ENCODE measurements at places on chromosomes 2 and 18.

DNA sequence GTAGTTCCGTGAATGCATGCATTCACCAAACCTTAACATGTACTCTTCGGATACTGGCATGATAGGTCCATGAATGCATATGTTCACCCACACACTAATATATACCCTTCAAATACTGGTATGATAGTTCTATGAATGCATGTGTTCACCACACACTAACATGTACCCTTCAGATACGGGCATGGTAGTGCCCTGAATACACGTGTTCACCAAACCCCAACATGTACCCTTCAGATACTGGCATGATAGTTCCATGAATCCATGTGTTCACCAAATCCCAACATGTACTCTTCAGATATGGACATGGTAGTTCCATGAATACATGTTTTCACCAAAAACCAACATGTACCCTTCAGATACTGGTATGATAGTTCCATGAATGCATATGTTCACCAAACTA, 48.5 kb upstream of the ALKAL2 start:
- DNase-seq = no peak

- no peak for DNase-seq
These were observed 2.8 kb downstream of the PHLPP1 start for GRCh38 chr18:62717925-62718800.

DNA sequence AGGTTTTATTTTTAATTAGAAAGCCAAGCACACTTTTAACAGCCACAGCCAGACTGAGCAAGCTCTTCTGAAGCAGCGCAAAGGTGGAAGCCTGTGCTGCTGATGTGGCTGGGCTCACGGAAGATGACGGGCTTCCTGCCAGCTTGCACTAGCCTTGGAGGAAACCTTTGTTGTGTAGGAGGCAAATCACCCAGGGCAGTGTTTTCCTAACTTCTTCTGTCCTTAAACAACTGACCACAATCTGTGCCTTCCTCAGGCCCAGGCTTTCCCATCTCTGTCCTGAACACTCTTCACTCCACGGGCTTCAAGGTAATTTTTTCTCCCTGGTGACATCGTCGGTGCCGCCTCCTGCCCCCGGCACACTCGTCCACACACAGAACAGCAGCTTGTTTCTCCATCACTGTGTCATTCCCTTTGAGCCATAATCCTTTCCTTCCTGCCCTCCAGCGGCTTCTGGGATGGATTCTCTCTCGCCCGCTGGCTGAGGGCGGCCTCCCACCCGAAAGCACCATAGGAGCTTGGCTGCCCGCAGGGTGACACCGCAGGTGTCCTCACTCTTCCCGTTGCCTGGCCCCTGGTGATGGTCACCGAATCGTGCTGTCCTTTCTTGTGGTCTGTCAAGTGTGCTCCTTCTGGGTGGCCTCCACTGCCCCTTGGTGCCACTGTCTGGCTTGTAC, 31.1 kb upstream of the INHBB start:
- DNase-seq = no peak

GRCh38 chr2:174888646-174889271, 116.4 kb downstream of the CHN1 start:
- DNase-seq = no peak

DNA sequence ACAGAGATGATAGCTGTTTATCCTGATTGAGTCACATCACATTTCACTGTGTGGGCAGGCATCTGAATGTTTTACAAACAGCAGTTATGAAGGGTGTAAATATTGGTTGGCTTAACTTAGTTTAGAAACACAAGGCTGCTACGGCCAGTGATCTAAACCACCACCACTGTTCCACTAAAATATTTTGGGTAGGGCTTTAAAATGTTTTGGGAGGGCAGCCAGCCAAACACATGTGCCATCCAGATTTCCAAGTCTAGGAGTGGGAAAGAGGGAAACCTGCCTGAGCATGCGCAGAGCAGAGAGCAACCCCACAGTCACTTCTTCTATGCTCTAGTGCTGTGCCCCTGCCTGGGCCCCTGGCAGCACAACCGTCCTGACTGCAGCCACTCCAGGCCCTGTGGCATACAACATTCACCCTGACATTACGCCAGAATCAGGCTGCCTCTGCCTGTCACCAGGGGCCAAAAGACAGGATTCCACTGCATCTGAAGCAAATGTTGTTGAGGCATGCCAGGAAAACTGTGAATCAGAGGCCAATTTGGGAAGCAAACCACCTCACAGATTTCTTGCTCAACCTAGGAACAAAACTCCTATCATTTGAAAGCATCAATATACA, 74.8 kb upstream of the COL5A2 start:
- no peak for DNase-seq

DNA sequence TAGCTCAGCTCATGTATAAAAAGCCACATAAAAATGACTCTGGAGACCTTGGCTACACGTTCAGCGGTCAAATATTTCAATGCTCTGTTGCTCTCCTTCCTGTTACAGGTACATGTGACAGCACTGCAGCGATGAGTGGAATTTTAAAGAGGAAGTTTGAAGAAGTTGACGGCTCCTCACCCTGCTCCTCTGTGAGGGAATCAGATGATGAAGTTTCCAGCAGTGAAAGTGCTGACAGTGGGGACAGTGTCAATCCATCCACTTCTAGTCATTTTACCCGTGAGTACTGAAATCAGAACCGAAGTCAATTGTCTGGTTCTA, 125.4 kb downstream of the CSRNP3 start:
- DNase-seq = no peak
